ENCODE measurements at places on chromosomes 6 and 20.

DNA sequence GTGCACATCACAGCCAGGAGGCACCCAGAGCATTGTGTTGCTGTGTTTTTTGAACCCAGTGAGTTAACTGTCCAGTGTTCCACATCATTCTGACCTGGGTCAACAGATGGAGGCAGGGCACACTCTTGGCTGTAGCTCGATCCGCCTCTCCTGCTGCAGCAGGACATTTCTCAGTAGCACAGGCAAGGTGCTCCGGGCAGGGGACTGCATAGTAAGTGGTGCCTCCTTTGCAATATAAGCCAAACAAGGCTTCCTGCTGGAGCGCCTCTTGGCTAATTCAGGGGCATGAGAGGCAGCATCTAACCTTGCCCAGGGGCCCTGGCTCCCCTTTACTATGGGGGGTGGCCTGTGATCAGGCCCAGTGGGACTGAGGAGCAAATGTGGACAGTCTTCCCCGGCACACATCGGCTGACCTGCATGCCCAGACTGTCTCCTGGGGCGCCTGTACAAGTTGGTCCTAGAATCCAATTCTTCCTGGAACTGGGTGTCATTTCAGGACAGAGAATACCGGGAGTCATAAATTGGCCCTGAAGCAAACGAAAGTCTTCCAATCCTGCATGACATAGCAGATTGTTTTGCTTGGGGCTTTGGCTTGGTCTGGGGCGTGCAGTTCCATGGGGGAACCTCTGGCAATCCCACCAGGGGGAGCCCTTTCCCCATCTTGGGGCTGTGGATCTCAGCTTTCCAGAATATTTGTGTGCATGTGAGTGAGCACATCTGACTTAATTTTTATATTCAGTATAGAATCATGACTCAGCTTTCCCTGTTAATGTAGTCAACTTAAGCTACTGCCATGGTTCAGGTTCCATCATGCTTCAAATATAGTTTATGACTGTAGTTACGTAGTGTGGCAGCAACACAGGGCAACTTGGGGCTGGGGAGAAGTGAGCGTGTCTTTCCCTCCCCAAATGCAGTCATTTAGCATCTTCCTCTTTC, 56.0 kb upstream of the DDR1 start:
- peak; percentile 88 for DNase-seq

DNA sequence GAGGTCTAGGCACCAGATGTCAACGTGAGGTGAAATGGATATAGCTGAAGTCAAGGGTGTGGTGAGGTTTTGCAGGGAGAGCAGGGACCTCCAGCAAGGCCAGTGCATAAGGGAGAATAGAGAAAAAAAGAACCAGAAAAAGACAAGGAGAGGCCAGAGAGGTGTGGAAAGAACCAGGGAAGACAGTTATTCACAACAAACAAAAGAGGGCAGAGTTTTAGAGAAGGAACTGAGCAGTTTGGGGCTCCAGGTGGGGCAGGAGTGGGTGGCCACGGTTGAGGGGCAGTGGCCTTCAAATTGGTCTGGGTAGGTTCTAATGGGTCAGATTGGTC, 11.6 kb upstream of the NQO2 start:
- no peak for DNase-seq

- DNase-seq, result no peak
Observed at GRCh38 chr6:1626481-1626880, 16.8 kb downstream of the FOXC1 start.

GRCh38 chr6:157021993-157022740, 245.0 kb downstream of the ARID1B start:
- DNase-seq, result peak; percentile 92

GRCh38 chr6:118913161-118913560, 19.2 kb downstream of the ASF1A start:
- DNase-seq, result no peak

- DNase-seq, result no peak
Observed at GRCh38 chr6:20055916-20056315, 156.4 kb downstream of the MBOAT1 start.

- DNase-seq, result peak; percentile 91
Observed at GRCh38 chr20:49853640-49854039, 41.0 kb downstream of the SLC9A8 start.

DNA sequence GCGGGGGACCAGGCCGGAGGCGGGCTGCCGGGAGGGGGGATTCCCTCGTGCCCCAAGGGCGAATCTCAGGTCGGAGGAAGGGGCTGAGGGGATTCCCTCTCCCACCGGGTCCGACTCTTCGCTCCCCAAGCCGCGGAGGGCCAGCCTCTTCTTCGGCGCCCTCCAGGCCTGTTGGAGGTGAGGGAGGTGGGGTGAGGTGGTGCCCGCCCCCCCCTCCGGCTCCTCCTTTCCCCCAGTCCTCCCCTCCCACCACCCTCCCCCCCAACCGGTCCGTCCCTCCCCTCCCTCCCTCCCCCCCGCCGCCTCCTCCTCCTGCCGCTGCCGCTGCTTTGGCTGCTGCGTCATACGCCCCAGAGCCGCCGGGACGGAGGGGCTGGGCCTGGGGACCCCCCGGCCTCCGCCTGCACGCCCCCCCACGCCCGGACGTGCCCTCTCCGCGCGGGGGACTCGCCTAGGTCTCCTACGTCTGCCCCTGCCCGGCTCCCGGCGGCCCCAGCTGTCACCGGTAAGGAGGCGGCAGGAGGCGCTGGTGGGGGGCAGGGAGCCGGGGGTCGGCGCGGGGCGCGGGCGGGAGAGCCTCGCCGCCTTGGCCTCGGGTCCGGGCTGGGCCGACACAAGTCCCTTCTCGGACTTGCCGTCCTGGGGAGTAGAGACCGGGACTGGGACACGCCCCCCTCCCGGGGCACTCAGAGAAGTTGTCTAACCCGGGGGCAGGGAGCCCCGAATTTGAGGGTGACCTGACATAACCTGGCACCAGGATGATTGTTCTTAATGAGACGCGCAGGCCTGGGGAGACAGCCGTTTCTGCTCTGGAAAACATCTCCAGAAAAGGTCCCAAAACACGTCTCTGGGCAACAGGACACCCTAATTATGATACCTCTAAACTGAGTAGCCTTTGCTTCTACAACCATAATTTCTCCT, at the start of gene PHF1:
PHF1 (plus strand) TSS at position 304 of the 921 bp plus-strand sequence. CDS start 1,250 bp downstream, outside the sequence.
- peak; percentile 90 for DNase-seq

DNA sequence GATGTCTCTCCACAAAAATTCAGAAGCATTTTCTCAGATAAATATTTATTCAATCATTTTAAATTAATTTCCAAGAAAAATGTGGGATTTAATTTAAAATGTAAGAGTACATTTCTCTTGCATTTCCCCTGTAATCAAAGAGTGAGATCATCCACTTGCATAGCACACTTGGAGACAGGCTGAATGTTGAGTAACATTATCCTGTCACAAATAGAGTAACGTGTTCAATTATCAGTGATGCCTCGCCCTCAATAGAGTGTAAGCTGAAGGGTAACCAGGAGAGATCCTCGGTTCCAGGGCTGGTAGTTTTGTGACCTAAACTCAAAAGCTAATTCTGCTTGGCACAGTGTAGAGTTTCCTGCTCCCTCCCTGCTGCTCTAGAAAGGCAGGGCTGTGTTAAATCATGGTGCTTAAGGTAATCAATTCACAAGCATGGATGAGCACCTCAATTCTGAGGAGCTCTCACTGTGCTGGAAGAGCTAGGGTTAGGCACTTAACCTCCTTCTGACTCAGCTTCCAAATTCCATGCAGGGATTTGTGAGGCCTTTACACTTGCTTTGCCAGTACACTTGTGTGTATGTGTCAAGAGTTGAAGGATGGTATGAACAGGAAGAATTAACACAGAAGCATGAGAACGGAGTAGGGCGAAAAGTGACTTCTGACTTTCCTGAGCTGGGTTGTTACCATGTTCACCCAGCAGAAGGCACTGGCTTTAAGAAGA, 56.6 kb downstream of the MMUT start:
- no peak for DNase-seq

GRCh38 chr6:126198631-126199030, 141.3 kb upstream of the CENPW start:
- DNase-seq, result no peak

- peak; percentile 70 for DNase-seq
Observed at GRCh38 chr6:144912474-144912873, 627.3 kb downstream of the UTRN start.

- no peak for DNase-seq
Observed at GRCh38 chr6:117298941-117299340, 33.6 kb downstream of the VGLL2 start.

GRCh38 chr6:11769244-11769643, 9.4 kb downstream of the ADTRP start:
- no peak for DNase-seq

- no peak for DNase-seq
Observed at GRCh38 chr6:142026471-142026870, 106.3 kb upstream of the GJE1 start.

DNA sequence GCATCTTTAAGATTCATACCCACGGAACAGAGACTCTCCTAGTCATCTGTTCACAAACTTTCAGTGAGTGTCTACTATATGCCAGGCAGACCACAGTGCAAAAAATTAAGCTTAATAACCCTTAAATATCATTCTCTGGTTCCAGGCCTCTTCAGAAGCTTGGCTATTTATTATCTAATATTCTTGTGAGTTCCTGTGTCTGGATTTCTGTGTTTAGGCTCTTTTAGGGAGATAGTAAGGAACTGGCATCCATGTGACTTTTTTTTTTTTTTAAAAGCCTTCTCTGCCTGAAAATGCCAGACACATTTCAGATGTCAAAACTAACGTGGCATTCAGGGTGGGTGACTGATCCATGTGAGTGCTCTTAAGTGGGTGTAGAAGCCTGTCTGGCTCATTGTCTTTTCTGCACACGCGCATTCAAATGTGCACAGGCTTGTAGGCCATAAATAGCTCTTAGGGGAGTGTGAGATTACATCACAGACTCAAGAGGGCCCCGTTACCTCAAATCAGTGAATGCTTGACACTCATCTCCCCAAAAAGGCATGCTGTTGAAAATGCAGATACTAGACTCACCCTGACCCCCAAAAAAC, 141.9 kb downstream of the GMPR start:
- DNase-seq, result no peak

- no peak for DNase-seq
Observed at GRCh38 chr6:22447249-22448196, 121.8 kb upstream of the HDGFL1 start.

- no peak for DNase-seq
Observed at GRCh38 chr6:148140772-148141557, 201.7 kb upstream of the SASH1 start.

DNA sequence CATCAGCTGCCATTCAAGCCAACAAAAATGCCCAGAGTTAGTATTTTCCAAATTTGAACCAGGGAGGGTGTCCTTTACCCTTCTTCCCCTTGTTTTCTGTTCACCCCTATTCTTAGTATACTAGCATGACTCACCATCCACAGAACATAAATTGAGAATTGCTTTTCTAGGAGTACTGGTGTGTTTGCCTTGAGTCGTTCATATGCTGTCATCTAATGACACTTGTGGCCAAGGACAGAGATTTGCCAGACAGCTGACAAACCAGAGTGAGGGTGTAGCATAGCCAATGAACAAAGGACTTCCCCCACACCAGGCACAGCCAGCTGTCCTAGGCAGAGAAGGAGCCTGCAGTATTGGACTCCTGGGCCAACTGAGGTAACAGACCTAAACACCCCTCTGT, 62.2 kb downstream of the FILIP1 start:
- peak; percentile 85 for DNase-seq

- no peak for DNase-seq
Observed at GRCh38 chr6:13846841-13847240, 32.5 kb upstream of the MCUR1 start.

DNA sequence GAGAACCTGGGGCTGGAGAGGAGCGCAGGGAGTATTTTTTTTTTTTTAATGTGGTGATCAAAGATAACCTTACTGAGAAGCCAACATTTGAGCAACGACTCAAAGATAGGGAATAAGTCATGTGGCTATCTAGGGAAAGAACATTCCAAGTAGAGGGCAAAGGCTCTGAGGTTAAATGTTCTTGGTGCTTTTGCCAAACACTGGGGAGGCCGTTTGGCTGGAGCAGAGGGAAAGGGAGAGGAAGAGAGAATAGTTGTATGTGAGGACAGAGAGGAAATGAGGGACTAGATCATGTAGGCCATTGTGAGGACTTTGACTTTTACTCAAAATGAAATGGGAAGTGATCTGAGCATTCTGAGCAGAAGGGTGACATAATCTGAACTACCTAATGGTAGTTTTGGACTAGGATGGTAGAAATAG, 27.8 kb downstream of the ACSS2 start:
- no peak for DNase-seq

GRCh38 chr6:23537828-23538227, 588.2 kb upstream of the NRSN1 start:
- DNase-seq, result no peak

GRCh38 chr6:132236744-132237143, 164.5 kb downstream of the MOXD1 start:
- no peak for DNase-seq

DNA sequence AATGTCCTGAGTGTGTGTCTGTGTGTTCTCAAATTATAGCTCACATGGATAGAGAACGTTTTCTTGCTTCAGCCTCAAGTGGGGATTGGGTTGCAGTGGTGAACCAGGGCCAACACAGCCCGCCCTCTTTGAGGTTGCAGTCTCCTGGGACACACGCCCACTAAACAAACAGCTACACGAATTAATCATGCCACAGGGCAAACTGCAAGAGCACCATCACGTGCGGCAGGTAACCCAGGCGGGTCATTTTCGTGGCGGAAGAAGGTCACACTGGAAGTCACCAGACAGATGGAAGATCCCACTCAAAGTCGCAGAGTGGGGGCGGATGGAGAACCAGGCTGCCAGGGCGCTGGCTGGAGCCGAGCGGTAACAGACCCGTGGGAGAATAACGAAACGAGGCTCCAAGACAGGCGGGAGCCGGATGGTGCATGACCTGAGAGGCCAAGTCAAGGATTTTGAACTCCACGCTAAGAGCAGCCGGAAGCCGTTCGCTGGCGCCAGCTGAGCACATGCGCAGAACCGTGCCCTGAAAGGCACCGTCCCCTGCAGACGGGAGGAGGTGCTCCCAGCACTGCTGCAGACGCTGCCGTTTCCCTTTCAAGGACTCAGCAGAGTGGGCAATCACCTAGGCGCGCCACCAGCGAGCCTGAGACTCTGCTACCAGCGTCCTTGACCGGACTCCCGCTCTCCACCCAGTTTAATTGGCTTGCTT, 10.7 kb downstream of the DLL1 start:
- DNase-seq, result no peak

- peak; percentile 14 for DNase-seq
Observed at GRCh38 chr6:127879685-127880084, 21.2 kb downstream of the THEMIS start.

DNA sequence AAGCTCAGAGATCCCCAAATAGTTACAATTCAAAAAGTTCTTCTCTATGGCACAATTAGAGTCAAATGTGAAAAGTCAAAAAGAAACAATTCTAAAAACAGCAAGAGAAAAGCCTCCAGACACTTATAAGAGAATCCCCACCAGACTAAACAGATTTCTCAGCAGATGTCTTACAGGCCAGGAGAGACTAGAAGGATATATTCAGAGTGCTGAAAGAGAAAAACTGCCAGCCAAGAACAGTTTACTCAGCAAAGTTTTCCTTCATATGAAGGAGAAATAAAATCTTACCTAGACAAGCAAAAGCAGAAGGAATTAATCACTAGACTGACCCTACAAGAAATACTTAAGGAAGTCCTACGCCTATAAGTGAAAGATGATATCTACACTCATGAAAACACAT, 176.1 kb upstream of the OPRM1 start:
- DNase-seq, result peak; percentile 1

GRCh38 chr20:62655282-62656196, 13.2 kb downstream of the SLCO4A1 start:
- no peak for DNase-seq

- DNase-seq, result no peak
Observed at GRCh38 chr6:170073846-170074245, 217.0 kb downstream of the DLL1 start.
